ENCODE measurements at places on chromosomes 2 and 18.

DNA sequence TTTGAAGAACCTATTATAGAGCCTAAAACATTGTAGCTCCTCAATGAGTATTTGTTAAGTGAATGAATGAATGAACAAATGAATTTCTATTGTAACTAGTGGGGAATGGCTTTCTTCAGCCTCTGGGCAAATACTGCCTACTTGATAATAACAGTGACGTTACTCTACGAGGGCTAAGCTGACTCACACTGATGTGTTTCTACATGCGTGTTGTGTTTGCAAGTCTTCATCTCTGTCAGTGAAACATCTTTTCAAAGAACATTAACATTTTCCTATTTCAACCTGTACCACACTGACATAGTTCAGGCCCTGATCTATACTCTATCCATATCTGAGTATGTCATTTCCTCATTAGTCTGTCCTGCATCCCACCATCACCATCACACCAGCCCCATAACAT, 319.9 kb upstream of the ACVR2A start:
- no peak for DNase-seq

DNA sequence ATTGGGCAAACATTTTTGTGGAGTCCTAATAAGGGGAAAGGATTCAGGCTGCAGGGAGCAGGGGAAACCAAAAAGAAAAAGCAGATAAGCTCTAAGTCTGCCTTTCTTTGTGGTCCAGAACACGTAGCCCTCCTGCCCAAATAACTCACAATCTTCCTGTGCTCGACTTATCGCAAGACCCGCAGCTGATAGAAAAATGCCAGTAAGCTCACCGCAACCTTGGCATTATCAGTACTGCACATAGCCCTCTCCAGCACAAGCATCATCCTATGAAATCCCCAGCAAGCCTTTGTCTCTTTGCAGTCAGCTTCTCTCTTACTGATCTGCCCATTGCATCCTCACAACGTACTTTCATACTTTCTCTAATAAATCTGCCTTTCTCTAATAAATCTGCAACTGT, 202.4 kb upstream of the HNRNPA3 start:
- DNase-seq: no peak

DNA sequence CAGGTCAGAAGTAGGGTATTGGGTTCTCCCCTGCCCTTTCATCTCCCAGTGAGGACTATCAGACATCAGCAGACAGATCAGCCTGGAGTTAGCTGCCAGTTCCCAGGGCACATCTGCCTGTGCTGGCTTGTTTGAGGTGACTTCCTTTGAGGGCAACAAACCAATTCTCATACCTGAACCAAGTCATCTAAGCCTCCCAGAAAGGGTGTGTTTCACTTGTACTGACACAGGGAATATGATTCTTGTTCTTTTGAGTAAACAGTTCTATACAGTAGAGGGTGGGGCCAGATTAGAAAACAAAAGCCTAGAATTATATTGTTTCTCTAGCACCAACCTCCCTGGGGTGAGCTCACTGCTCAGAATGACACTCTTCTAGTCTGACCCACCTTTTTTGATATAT, 591.9 kb downstream of the SLC4A3 start:
- DNase-seq: no peak

DNA sequence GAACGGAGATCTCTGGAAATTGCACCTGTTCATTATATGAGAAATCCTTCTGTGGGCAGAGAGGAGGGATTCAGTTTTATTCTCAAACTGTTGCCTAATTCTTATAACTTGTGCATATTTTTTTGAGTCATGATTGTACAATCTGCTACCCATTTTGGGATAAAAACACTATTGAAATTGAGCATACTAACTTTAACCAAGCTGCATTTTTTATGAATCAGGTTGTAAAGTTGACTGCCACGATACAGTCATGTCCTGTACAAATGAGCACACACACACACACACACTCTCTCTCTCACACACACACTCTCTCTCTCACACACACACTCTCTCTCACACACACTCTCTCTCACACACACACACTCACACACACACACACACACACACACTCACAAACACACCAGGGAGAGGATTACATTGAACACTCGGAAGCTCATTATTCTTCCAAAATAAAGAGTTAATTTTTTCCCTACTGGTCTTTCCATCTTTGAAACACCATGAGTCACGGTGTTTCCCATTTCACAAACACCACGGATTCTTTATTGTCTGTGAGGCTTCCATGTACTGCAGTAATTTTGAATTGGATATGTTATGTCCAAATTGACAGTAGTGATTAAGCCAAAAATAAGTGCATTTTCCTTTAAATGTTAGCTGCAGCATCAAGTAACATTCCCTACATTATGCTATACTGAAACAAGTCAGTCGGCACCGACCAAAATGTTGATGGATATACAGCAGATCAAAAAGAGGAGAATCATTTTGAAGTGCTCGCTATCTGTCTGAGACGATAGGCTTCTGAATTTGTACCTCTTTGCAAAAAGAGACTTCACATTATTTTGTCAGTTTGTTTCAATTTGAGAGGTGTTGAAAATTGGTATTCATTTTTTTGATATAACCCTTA, 216.9 kb downstream of the ARHGAP15 start:
- no peak for DNase-seq

GRCh38 chr2:158191076-158191895, 89.6 kb downstream of the UPP2 start:
- DNase-seq: peak; percentile 16

GRCh38 chr2:169822785-169823392, 1.8 kb downstream of the METTL5 start:
- DNase-seq: no peak

DNA sequence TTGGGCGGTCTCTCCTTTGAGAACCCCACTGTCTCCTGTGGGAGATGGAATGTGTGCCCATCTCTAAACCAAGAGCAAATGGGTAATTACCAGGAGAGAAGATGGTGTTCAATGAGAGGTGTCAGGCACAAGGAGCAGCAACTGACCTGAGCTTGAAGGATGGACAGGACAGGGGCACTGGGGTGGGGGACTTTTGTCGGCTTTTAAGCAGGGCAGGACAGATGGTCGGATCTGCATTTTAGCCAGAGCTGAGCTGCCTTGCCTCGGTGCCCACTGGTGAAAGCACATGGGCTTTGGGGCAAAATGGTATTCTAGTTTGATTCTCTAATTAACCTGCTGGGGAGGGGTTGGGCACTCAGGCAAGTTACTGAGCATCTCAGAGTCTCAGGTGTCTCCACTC, 98.0 kb downstream of the INHBB start:
- DNase-seq: no peak

GRCh38 chr2:174750923-174751441, 13.3 kb downstream of the CHRNA1 start:
- DNase-seq: no peak

DNA sequence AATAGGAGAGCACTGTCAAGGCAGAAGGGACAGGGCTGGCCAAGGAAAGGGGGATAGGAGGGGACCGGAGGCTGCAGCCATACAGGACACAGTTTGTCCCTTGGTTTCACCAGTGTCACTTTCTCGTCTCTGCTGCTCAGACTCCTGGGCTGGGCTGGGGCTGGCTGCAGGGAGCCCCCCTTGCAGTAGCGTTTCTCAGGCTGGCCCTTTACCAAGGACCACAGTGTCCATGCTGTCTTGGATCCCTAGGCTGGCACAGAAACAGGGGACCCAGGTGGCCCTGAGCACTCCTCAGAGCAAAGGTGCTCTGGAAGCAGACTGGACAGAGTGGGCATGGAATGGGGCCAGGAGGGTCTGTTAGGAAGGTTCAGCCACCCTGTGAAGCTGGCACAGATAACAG, 34.8 kb downstream of the ATOH8 start:
- DNase-seq: no peak

DNA sequence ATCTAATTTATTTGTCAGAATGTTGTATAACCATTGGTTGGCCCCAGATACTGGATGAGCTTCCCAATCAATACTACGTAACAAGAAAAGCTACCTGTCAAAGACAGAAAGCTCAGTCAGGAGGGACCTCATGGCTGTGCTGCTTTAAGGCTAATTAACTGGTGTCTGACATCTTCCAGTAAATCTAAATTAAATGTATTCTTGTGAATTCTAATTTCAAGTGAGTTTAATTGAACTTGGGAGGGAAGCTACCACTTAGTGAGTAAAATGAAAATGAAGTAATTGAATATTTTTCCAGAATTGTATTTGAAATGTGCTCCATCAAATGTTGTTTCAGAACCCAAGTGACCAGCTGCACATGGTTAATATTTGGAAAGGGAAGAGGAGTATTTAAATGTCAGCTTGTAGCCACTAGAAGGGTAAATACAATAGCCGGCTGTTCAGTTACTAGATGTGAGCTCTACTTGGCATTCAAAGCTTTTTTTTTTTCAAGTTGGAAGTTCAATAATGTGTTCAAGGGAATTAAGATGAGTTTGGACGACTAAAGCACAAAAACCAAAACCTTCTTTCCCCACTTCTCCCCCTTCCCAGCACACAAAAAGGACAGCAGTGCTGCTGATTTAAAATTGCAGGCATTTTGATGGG, 62.0 kb downstream of the GPR39 start:
- no peak for DNase-seq

GRCh38 chr2:177872286-177872685, 200.3 kb downstream of the PDE11A start:
- DNase-seq: no peak
